SJSA1 (cell line): ENCODE measurements at places on chromosomes 3 and 15. TPM values are rescaled to one million over a fixed set of nuclear protein-coding genes. Genes with fewer than 3 reads are reported as not detected.

The GNAI2 gene
- total RNA-seq, result 178 and 214 TPM in 2 replicates

The CD200 gene
- not detected in 2 replicates for total RNA-seq

The ERICH6 gene
- total RNA-seq, result not detected in 2 replicates

The ROPN1B gene
- total RNA-seq, result not detected in 2 replicates

The CCDC39 gene
- not detected in 2 replicates for total RNA-seq

The PPCDC gene
- 12.9 and 25.0 TPM in 2 replicates for total RNA-seq

The OSTN gene
- total RNA-seq, result not detected in 2 replicates

The DAZL gene
- total RNA-seq, result not detected in 2 replicates

The CLDN16 gene
- 0.08 TPM in 1 of 2 replicates, not detected in the other for total RNA-seq

The EFCAB12 gene
- total RNA-seq, result 0.03 TPM in 1 of 2 replicates, not detected in the other

The RCN2 gene
- 135 and 145 TPM in 2 replicates for total RNA-seq

The C3orf18 gene
- 9.1 and 15.2 TPM in 2 replicates for total RNA-seq

- no peaks in the 10 kb centered on the region for H3K27me3 ChIP-seq
- H3K4me3 ChIP-seq, result no peak overlapping the region
- H3K27ac ChIP-seq, result no peak overlapping the region
- DNase-seq, result no peak
- H3K4me1 ChIP-seq, result no peaks in the 10 kb centered on the region
These were observed 91.4 kb upstream of the PRTG start for GRCh38 chr15:55834331-55834730.

- no peak for DNase-seq
- no peaks in the 10 kb centered on the region for H3K4me1 ChIP-seq
- H3K36me3 ChIP-seq, result no peaks in the 10 kb centered on the region
- no peaks in the 10 kb centered on the region; the same call in 1 of the 2 replicates for H3K27me3 ChIP-seq
These were observed 23.5 kb downstream of the TRIM71 start for GRCh38 chr3:32841341-32841740.

- no peaks in the 10 kb centered on the region for H3K36me3 ChIP-seq
- H3K27me3 ChIP-seq, result no peaks in the 10 kb centered on the region
- DNase-seq, result no peak
- H3K4me1 ChIP-seq, result peaks cover 7% of the 10 kb centered on the region
These were observed 3.5 kb downstream of the BCL2A1 start for GRCh38 chr15:79967298-79968182.

GRCh38 chr15:82122746-82123400, 77.1 kb upstream of the MEX3B start:
- peaks cover 4% of the 10 kb centered on the region; the same call in 1 of the 2 replicates for H3K36me3 ChIP-seq
- no peaks in the 10 kb centered on the region for H3K27me3 ChIP-seq
- peak; percentile 91 for DNase-seq
- H3K27ac ChIP-seq, result peak overlapping the region; percentile 89
- peaks cover 32% of the 10 kb centered on the region for H3K4me1 ChIP-seq
- H3K4me3 ChIP-seq, result no peak overlapping the region

GRCh38 chr3:57856675-57857074, 100.6 kb downstream of the SLMAP start:
- no peak for DNase-seq
- no peak overlapping the region for H3K27ac ChIP-seq
- H3K4me1 ChIP-seq, result no peaks in the 10 kb centered on the region

GRCh38 chr3:39383045-39383880, at the start of gene SLC25A38:
TSS of gene SLC25A38 (plus strand) at chr3:39383370. CDS start at chr3:39383725, 355 bp downstream.
- peaks cover 3% of the 10 kb centered on the region; the same call in 1 of the 2 replicates for H3K4me1 ChIP-seq
- peak within 1 kb of the TSS; percentile 64 for H3K4me3 ChIP-seq
- peak; percentile 78 for DNase-seq
- H3K27me3 ChIP-seq, result no peaks in the 10 kb centered on the region
- H3K27ac ChIP-seq, result peak within 1 kb of the TSS; percentile 52

- H3K4me3 ChIP-seq, result no peak overlapping the region
- DNase-seq, result no peak
- no peaks in the 10 kb centered on the region for H3K27me3 ChIP-seq
- H3K36me3 ChIP-seq, result no peaks in the 10 kb centered on the region
- H3K27ac ChIP-seq, result no peak overlapping the region
These were observed 429.8 kb upstream of the PDZRN3 start for GRCh38 chr3:74054566-74054965.

DNA sequence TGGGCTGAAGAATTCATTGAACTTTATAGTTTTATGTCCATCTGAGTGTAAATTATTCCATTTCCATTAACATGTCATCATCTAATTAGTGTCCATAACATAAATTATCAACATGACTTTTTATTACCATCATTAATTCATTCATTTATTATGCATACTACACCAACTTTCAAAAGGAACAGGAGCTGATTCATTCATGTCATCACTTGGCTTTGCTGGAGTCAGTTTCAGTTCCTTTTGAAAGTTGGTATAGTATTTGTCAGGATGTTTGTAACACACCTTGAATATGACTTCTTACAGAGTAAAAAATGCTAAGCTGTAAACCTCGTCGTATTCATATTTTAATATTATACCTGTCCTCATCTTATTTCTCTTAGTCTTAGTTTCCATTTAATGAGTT, 298.0 kb upstream of the RBMS3 start:
- H3K27ac ChIP-seq, result no peak overlapping the region
- DNase-seq, result no peak
- no peaks in the 10 kb centered on the region for H3K36me3 ChIP-seq
- H3K27me3 ChIP-seq, result no peaks in the 10 kb centered on the region

- H3K4me3 ChIP-seq, result no peak overlapping the region
- H3K36me3 ChIP-seq, result peaks cover 65% of the 10 kb centered on the region
- H3K27me3 ChIP-seq, result no peaks in the 10 kb centered on the region
- H3K4me1 ChIP-seq, result no peaks in the 10 kb centered on the region
- no peak overlapping the region for H3K27ac ChIP-seq
These were observed 25.0 kb upstream of the TEX264 start for GRCh38 chr3:51646091-51646490.

GRCh38 chr3:175127075-175127662, 268.0 kb downstream of the NAALADL2 start:
- no peaks in the 10 kb centered on the region for H3K36me3 ChIP-seq
- no peak overlapping the region for H3K27ac ChIP-seq
- H3K4me1 ChIP-seq, result 0 out of 2 replicates have a peak, but pooled peaks cover 5% of the 10 kb centered on the region
- H3K27me3 ChIP-seq, result no peaks in the 10 kb centered on the region

GRCh38 chr15:93644595-93644994, 555.6 kb upstream of the RGMA start:
- no peaks in the 10 kb centered on the region for H3K4me1 ChIP-seq
- H3K4me3 ChIP-seq, result no peak overlapping the region
- no peaks in the 10 kb centered on the region; the same call in 1 of the 2 replicates for H3K27me3 ChIP-seq
- no peak overlapping the region for H3K27ac ChIP-seq

GRCh38 chr3:149274220-149274619, 52.6 kb upstream of the CP start:
- H3K27me3 ChIP-seq, result no peaks in the 10 kb centered on the region
- H3K36me3 ChIP-seq, result no peaks in the 10 kb centered on the region
- H3K27ac ChIP-seq, result no peak overlapping the region
- no peak for DNase-seq
- peaks cover 12% of the 10 kb centered on the region for H3K4me1 ChIP-seq

GRCh38 chr3:117540597-117540996, 831.0 kb downstream of the TUSC7 start:
- H3K36me3 ChIP-seq, result no peaks in the 10 kb centered on the region
- H3K4me1 ChIP-seq, result no peaks in the 10 kb centered on the region
- no peak overlapping the region for H3K27ac ChIP-seq
- DNase-seq, result no peak
- no peaks in the 10 kb centered on the region for H3K27me3 ChIP-seq

GRCh38 chr15:65460741-65461347, 38.1 kb upstream of the IGDCC4 start:
- no peak overlapping the region for H3K4me3 ChIP-seq
- H3K27me3 ChIP-seq, result no peaks in the 10 kb centered on the region
- no peaks in the 10 kb centered on the region for H3K4me1 ChIP-seq
- H3K36me3 ChIP-seq, result peaks cover 93% of the 10 kb centered on the region

DNA sequence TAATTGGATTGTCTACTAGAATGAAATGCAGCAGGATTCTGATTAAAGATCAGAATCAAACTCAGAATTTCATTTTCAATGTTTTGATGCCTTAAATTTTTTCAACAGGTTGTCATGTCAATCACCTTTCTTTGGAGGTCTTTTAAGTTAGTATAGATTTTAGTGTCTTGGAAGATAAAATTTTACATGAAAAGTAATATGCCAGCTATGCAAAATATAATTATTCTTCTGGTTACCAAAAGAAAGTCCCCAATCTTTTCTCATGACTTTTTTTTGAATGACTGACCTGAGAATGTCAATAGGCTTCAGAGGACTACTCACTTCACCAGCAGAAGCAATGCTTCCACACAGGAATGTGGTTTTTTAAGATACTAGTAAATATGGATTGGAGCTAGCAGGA, 4.3 kb downstream of the FGF7 start:
- H3K27ac ChIP-seq, result no peak overlapping the region
- H3K27me3 ChIP-seq, result no peaks in the 10 kb centered on the region
- no peaks in the 10 kb centered on the region for H3K36me3 ChIP-seq
- no peak overlapping the region for H3K4me3 ChIP-seq
- no peak for DNase-seq

- H3K36me3 ChIP-seq, result peaks cover 52% of the 10 kb centered on the region
- no peak for DNase-seq
- H3K27ac ChIP-seq, result peak overlapping the region; percentile 36; the same call in 1 of the 2 replicates
- no peak overlapping the region for H3K4me3 ChIP-seq
- H3K4me1 ChIP-seq, result peaks cover 60% of the 10 kb centered on the region
- no peaks in the 10 kb centered on the region for H3K27me3 ChIP-seq
These were observed 29.9 kb downstream of the MBNL1 start for GRCh38 chr3:152298393-152299248.

GRCh38 chr15:42033214-42033873, 12.5 kb upstream of the PLA2G4E start:
- H3K27me3 ChIP-seq, result peaks cover 16% of the 10 kb centered on the region
- no peak for DNase-seq
- H3K36me3 ChIP-seq, result no peaks in the 10 kb centered on the region
- no peaks in the 10 kb centered on the region for H3K4me1 ChIP-seq
- no peak overlapping the region for H3K27ac ChIP-seq
- no peak overlapping the region for H3K4me3 ChIP-seq

DNA sequence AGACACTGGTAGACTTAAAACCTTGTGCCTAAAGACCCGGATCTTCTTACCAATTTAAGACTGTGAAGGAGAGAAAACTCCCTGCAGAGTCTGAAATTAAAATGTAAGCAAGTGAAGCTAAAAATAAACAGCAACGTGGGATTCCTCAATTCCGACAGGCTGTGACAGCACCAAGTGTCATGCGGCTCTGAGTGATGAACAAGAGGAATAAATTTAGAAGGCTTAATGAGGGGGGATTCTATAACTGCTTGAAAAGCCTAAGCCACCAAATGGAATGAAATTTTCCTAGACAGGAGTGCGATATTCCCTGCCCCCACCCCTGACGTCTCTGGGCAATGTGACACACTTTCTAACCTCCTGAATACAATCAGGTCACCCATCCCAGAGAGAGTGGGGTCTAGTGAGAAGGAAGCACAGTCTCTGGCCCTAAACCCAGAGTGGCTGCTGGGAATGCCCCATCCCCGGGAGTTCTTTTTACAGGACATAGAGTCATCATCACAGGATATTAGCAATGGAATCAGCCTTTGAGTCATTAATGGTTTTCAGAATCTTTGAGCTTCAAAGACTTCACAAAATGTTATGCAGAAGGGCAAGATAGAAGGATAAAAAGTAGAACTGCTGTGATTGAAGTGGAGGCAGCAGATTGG, 114.3 kb downstream of the EDEM1 start:
- no peaks in the 10 kb centered on the region for H3K4me1 ChIP-seq
- no peak overlapping the region for H3K27ac ChIP-seq
- no peaks in the 10 kb centered on the region for H3K27me3 ChIP-seq
- no peaks in the 10 kb centered on the region for H3K36me3 ChIP-seq

DNA sequence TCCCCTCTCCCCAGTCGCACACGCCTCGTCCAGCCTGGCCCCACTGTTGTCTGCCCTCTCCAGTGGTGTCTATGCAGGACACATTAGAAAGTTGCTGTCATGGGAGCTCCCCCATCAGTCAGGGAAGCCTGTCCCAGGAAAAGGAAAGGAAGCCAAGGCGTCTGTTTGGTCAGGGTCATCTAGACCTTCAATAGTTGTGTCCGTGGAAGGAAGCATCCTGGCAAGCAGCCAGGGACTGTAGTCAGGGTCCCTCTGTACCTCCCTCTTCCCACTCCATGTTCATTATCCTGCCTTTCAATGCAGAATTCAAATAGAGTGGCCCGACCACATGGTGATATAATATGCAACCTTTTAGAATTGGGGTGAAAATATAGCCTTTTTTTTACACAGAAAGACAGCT, 60.7 kb upstream of the RAB6B start:
- H3K4me3 ChIP-seq, result no peak overlapping the region
- H3K27ac ChIP-seq, result no peak overlapping the region
- DNase-seq, result no peak
